ENCODE measurements at places on chromosomes 11 and 22.
A peak's percentile ranks its signal among the peaks of the same experiment; 100 is the strongest.

DNA sequence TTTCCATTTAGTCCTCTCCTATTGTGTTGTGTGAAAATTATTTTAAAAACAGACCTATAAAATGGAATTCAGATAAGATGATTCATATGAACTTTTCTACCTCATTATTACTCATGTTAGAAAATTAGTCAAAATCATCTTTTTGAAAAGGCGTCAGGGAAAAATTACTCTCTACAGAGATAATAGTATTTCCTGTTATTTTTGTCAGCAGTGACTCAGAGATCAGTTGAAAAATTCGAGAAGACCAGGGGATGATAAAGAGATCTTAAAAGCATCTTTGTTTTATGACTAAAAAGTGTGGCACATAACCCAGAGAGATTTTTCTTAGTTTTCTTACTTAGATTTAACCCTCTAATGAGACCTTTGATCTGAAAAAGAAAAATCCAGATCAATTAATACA, 157.9 kb upstream of the CARD18 start:
- peak; percentile 43 for DNase-seq

DNA sequence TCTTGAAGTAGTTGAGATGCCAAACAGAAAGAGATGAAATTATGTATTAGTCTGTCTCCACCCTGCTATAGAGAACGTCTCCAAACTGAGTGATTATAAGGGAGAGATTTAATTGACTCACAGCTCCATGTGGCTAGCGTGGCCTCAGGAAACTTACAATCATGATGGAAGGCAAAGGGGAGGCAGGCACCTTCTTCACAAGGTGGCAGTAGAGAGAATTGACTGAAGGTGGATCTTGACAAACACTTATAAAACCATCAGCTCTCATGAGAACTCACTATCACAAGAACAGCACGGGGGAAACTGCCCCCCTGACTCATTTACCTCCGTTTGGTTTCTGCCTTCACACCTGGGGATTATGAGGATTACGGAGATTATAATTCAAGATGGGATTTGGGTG, 794.0 kb downstream of the CNTN5 start:
- DNase-seq: no peak

- DNase-seq: peak; percentile 87
These were observed at the start of gene NCR3LG1 for GRCh38 chr11:17351510-17352176. NCR3LG1 (plus strand) TSS chr11:17351800; CDS start chr11:17351970, 170 bp downstream.

- no peak for DNase-seq
These were observed 16.1 kb downstream of the NCAPD3 start for GRCh38 chr11:134207538-134208239.

DNA sequence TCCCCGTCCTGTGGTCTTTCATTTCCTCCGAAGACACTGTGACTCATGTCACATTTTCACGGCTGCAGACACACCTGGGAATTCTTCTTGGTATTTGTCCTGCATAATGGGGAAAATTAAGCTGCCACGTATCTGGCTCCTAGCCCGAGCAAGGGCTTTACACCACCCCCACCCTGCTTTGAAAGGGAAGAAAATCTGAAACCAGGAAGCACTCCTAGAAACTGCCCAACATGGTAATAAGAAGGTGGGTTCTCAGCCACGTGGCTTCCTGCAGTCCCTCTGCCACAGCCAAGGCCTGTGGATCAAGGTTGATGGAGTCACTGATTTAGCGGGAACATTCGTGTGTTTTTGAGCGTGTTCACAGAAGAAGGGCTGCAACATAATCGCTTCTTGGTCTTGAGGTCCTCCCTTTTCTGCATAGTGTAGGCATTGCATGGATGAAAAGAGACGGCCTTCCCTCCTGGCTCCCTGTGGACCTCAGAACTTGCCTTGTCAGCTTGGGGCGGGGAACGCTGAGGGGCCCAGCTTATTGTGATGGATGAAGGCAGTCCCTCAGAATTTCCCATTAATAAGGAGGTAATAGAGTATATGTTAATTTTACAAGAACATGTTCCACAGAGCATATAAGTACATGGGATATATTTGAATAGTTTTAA, 292.0 kb downstream of the NTM start:
- no peak for DNase-seq

DNA sequence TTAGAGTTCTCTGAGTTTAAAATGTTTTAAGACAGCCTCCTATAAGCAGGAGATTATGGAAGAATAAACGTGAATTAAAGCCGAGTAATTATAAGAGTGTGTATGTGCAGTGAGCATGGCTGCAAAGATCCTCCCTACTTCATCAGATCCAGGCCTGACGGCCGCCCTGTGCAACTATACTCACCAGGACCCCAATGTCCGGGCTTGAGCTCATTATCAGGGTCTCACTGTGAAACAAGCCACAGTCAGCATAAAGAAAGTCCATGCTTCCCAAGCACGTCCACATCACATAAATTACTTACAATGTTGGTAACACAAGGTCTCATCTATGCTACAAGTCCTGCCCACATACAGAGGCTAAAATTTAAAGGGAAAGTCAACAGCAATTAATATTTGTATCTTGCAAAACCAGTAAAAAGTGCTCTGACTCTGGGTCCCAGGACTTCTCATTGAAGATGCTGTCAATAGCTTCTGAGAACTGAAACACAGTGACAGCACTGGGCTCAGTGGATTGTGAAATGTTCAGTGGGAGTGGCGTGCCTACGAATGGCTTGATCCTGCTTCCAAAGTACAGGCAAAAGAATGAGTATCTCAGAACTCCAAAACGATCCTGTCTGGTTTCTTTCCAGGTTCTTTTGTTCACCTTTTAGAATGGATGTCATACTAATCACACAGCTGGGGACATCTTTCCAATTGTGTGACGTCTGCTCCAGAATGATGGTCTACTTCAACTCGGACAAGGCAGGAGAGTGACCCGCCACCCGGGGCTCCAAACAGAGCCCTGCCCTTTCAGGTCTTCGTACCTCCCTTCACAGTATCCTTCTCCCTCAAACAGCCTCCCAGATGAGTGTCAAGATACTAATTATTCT, 72.1 kb upstream of the ARFGAP3 start:
- peak; percentile 62 for DNase-seq
